ENCODE measurements at places on chromosomes 7 and 10.
A peak's percentile ranks its signal among the peaks of the same experiment; 100 is the strongest.

DNA sequence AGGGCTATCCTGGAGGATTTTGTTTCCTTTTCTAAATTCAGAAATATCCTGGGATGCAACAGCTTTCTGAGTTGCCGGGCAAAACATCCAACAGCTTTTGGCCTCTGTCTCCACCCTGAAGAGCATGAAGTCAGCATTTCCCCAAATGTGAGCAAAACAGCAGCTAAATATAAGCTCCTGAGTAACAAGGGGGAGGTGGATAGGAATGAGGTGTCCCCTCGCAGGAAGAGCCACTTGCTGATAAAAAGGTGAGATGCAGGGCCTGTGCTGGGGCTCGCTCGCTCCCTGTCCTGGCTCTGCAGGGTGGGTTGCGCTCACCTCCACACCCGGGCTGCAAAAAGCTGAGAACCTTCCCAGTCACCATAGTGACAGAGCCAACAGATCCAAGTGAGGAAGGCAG, 264.3 kb downstream of the ZEB1 start:
- no peak for DNase-seq

- peak; percentile 65 for DNase-seq
Observed at GRCh38 chr10:6201516-6201975, 1.2 kb upstream of the PFKFB3 start.

GRCh38 chr7:128390871-128391565, 18.8 kb downstream of the IMPDH1 start:
- no peak for DNase-seq

- DNase-seq, result no peak
Observed at GRCh38 chr10:74977072-74977471, 134.4 kb upstream of the SAMD8 start.

DNA sequence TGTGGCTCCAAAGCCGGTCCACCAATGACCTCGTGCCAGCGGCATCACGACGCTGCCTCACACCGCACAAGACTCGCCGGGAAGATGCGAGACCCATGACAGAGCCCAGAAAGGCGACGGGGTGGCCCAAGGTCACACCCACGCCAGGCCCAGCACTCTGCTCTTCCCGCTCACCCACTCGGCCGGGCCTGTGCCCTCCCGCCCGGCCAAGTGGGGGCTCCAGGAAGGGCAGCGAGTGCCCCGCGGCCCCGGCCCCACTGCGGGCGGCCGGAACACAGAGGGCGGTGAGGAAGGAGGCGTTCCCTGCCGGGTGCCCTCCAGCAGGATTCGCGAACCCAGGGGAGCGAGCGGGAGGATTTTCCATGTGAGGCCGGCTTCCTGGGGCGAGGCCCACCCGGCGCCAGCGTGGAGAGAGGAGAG, 56.3 kb downstream of the PDGFA start:
- peak; percentile 11 for DNase-seq

DNA sequence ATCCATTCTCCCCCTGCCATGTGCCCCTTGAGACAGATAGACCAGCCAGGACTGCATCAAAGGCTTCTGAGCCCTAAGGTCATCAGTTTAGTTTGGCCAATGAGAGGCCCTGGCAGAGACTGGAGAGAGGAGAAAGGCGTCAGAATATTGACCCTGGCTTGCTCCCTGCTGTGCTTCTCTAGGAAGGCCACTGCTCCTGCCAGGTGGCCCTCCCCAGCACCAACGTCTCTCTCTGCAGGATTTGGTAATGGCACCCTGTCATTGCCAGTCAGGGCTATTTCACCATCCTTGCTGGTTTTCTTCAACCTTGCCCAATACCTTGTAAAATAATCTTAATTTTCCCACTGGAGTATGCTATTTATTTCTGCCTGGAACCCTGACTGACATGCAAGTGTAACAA, 38.8 kb upstream of the ZRANB1 start:
- DNase-seq, result no peak

- DNase-seq, result no peak
Observed at GRCh38 chr7:70383066-70383782, 748.7 kb upstream of the GALNT17 start.

DNA sequence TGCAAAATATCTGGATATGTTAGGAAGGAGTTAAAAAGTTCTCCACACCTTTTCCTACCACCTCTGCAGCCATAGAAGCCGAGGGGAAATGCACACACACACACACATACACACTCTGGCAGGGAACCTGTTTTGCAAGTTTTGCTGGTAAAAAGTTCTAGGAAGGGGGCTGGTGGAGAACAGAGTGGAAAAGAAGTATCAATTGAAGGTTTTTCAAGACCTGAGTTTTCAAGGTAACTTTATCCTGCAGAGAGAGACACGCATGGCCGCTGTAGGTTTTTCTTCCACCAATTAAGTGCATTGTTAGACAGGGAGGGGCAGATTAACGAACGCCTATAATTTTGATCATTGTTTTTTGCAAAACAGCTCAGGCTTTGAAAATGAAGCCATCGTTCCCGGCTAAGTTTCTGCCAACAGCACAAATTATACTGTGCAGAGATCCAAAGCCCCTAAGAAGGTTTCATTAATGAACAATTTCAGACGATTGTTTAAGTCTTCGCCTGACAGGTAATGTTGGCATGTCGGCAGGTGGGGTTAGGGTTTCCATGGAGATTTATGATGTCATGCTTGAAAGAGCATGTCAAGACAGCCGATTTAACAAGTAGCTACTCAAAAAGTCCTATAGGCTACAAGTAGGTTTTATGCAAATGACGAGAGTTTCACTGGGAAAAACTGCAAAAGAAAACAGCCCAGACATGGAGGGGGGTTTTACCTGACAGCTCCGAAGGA, 29.7 kb downstream of the KIAA1217 start:
- DNase-seq, result no peak

DNA sequence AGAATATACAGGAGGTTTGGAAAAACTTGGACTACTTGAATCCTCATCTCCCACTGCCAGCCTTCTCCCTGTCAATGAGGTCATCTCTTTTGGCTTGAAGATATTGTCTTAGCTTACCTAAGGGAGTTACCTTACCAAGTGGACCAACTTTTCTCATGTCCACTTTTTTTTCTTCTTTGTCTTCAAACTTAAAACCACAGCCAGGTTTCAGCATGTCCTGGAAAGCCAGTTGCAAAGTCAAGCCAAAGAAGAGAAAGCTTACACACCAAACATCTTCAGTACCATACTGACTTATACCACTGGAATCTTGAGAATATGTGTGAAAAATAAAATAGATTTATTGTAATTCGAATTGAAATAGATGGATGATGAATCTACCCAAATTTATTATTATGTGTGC, 520.5 kb downstream of the HTR7 start:
- no peak for DNase-seq

DNA sequence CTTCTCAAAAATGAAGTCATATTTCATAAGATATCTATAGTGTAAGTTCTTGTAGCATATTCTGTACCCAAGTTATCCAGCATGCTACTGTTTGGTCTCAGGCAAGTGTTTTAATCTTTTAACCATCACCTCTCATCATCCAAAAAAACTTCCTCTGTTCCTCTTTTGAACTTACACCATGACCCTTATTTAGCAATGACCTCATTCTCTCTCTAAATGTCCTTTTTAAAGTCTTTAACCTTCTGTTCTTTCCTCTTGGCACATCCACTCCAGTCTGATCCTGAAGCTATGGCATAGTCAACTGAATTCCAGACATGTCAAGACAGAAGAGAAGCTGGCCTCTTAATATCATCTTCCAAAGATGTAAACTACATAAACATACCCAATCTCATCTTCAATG, 26.2 kb downstream of the PPP3CB start:
- no peak for DNase-seq

- DNase-seq, result no peak
Observed at GRCh38 chr7:28573059-28573553, 160.8 kb downstream of the CREB5 start.

GRCh38 chr10:91681361-91682276, 48.7 kb upstream of the PPP1R3C start:
- DNase-seq, result no peak

GRCh38 chr7:11750191-11750590, 81.8 kb downstream of the THSD7A start:
- no peak for DNase-seq

DNA sequence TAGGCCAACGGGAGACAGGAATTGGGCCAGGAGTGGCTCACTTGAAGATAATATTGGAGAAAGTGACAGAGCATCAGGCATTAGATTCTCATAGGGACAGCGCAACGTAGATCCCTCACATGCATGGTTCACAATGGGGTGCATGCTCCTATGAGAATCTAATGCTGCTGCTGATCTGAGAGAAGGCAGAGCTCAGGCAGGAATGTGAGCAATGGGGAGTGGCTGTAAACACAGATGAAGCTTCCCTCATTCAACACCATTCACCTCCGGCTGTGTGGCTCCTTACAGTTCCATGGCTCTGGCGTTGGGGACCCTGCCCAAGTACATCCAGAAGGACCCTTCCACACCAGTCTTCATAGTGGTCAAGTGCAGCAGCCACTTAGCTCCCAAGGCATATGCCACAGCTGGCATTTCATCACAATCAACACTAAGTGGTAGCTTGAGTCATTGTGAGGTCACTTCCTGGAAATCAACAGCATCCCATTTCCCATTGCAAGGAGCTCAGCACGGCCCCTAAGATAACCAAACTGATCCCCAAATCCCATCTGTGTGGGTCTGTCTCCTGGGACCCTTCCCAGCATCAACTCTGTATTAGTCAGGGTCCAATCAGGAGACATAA, 174.5 kb downstream of the TPST1 start:
- no peak for DNase-seq

GRCh38 chr7:51046103-51046466, 263.4 kb upstream of the GRB10 start:
- no peak for DNase-seq

DNA sequence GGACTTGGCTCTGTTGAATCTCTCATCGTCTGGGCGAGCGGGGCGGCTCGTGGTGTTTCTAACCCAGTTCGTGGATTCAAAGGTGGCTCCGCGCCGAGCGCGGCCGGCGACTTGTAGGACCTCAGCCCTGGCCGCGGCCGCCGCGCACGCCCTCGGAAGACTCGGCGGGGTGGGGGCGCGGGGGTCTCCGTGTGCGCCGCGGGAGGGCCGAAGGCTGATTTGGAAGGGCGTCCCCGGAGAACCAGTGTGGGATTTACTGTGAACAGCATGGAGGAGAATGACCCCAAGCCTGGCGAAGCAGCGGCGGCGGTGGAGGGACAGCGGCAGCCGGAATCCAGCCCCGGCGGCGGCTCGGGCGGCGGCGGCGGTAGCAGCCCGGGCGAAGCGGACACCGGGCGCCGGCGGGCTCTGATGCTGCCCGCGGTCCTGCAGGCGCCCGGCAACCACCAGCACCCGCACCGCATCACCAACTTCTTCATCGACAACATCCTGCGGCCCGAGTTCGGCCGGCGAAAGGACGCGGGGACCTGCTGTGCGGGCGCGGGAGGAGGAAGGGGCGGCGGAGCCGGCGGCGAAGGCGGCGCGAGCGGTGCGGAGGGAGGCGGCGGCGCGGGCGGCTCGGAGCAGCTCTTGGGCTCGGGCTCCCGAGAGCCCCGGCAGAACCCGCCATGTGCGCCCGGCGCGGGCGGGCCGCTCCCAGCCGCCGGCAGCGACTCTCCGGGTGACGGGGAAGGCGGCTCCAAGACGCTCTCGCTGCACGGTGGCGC, at the start of gene EN2:
Gene EN2 (plus strand): TSS at position 19 of the 767 bp plus-strand sequence. CDS start 249 bp downstream, at position 268.
- DNase-seq, result no peak

DNA sequence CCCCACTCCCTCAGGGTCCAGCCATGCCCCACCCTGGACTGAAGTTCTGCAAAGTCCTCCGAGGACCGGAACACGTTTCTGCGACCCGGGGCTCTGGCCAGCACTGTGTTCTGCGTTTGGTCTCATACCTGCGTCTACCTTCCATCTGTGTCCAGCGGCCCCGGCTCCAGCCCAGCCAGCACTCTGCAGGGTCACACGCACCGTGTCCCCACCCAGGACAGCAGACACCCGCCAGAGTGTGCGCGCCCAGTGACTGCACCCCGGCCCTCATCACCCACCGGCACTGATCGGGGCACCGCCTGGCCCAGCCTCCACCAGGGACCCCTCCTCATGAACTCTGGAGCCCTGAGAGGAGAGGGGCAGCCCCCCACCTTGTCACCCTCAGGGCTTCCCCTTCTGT, 20.3 kb downstream of the SLC29A4 start:
- no peak for DNase-seq

- no peak for DNase-seq
Observed at GRCh38 chr10:74875966-74876365, 49.6 kb downstream of the KAT6B start.

DNA sequence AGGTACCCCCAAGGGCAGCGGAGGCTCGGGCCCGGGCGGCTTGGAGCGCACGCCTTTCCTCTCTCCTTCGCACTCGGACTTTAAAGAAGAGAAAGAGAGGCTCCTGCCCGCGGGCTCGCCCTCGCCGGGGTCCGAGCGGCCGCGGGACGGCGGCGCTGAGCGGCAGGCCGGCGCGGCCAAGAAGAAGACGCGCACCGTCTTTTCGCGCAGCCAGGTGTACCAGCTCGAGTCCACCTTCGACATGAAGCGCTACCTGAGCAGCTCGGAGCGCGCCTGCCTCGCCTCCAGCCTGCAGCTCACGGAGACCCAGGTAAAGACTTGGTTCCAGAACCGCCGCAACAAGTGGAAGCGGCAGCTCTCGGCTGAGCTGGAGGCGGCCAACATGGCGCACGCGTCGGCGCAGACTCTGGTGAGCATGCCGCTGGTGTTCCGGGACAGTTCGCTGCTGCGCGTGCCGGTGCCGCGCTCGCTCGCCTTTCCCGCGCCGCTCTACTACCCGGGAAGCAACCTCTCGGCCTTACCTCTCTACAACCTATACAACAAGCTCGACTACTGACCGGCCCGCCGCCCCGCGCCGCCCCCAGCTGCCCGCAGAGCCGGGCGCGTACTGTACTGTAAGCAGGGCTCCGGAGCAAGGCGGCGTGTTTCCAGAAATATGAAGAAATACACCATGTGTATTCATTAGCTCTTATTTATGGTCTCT, 1.8 kb downstream of the HMX2 start:
- DNase-seq, result peak; percentile 55

GRCh38 chr10:53111529-53111928, 338.9 kb upstream of the MBL2 start:
- no peak for DNase-seq

GRCh38 chr7:23672033-23672432, 8.0 kb upstream of the FAM221A start:
- no peak for DNase-seq

DNA sequence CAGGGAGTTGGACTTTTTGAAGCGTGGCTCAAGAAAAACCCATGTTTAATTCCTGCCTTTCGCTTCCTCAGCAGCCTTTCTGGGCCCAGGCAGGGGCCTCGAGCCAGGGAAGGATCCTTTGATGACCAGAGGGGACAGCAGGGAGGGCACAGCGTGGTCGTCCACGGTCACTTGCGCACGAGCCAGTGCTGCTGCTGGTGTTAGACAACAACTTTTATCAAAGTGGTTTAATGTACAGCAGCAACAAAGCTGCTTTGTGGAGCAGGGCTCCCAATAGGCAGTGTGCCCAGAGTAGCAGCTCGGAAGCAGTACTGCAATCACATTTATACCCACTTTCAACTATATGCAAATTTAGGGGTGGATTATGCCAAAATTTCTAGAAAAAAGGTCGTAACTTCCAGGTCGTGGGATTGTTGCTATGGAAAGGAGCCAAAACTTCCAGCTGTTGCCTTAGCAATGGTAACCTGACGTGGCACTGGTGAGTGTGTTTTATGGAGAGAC, 6.1 kb downstream of the GIMAP1 start:
- DNase-seq, result no peak

- DNase-seq, result no peak
Observed at GRCh38 chr7:1421020-1421790, 38.1 kb downstream of the MICALL2 start.

- no peak for DNase-seq
Observed at GRCh38 chr10:124037784-124038183, 55.6 kb downstream of the CHST15 start.
